ENCODE measurements at places on chromosomes 1 and 21.

DNA sequence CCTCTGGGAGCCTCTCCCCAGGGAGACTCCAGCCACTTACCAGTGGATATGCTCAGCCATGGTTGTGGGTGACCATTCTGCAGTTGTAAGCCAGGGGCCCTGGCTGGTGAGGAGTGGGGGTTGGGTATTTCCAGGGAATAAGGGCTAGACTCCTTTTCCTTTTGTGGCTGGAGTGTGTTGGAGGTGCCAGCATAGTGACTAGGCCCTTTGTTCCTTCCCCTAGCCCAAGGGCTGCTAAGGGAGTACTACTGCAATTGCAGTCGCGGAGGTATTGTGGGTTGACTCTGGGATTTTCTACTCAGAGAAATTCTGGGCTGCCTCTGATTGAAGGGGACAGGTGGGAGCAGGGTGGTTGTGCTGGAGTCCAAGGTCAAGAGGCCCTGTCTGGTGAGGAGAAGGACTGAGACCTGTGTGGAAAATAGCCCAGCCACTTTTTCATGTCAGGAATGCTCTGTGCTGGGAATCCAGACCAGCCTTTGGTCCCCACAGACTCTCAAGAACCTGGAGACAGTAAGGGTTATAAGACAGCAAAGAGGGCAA is 43.1 kb downstream of the MROH9 start:
- DNase-seq = no peak

GRCh38 chr1:181142096-181142958 is 53.8 kb downstream of the IER5 start:
- DNase-seq = peak; percentile 91

DNA sequence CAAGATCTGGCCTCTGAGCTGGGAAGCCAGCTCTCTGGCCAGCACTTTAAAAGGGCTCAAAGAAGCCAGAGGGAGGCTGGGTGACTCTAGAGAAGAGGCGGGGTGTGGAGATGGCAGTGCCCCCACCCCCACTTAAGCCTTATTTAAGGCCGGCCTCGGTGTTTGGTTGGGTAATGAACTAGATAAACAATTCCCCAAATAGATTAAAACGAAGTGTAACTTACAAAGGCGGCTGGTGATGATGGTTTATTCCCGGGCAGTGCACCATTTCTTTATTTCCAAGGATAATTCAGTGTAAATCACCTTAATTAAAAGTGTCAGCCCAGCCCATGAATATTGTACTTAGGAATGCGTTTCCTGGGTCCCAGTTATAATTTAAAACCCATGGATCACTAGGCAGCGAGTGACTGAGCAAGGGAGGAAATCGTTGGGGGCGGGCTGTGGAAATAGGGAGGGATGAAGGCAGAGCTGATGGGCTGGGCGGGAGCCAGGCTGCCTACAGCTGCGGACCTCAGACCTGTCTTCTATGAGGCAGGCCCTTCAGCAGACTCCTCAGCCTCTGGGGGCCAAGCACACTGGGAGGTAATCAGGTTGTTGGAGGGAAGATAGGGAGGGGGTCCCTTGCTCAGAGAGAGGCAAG is 54.9 kb downstream of the TMEM53 start:
- no peak for DNase-seq

DNA sequence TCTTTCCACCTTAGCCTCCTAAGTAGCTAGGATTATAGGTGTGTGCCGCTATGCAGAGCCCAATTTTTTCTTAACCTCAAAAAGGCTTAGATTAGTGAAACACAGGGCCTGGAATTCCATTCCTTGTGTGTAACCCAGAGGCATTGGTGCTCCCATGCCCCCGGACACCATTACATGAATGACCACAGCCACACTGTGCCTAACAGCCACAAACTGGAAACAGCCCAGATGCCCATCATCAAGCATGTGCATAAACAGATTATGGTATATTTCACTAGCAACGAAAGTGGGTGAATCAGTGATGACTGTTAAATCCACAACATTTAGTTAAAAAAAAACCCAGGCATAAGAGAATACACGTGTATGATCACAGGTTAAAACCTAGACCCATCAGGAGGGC is 24.4 kb downstream of the ADAM30 start:
- DNase-seq = no peak

- DNase-seq = no peak
These were observed 100.2 kb downstream of the GTF2B start for GRCh38 chr1:88791192-88791591.

- no peak for DNase-seq
These were observed 91.7 kb upstream of the IVNS1ABP start for GRCh38 chr1:185408700-185409270.

- DNase-seq = no peak
These were observed 42.1 kb upstream of the ARHGEF16 start for GRCh38 chr1:3412376-3412775.

- DNase-seq = no peak
These were observed 49.4 kb downstream of the TBCE start for GRCh38 chr1:235416662-235417049.

- no peak for DNase-seq
These were observed 61.4 kb downstream of the CASZ1 start for GRCh38 chr1:10734962-10735544.

DNA sequence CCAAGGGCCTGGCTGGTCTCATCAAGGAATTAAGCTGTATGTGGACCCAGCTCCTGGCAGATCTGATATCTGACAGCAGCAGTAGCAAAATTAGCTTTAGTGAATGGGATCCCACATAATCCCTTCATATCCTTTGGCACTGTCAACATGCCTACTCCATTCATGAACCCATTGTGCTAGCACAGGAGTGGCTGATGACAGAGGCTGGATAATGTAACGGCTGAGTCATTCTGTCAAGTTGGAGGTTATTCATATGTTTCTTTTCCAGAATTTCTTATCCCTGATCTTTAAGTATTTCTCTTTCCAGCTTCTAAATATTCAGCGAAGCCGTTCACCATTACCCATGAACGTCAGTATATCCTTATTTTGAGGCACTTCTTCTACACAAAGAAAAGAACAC is 84.3 kb downstream of the EXTL2 start:
- no peak for DNase-seq

DNA sequence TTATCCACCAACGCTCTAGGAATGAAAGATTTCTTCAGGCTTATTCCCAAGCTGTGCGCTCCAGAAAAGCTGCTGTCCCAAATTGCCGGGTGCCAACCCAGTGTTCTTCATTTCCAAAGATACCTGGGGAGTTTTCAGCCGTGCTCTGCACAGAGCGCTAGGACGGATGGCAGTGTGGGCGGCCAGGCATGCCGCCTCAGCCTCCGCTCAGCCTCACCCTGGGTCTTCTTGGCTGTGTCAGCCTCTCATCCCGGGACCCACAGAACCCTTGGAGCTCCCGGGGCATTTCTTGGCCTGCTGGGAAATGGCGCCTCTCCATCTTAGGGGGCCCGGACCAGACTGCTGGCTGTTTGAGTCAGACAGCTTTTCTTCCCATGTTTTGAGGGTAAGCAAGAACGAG is 116.9 kb upstream of the SLC25A33 start:
- DNase-seq = no peak

DNA sequence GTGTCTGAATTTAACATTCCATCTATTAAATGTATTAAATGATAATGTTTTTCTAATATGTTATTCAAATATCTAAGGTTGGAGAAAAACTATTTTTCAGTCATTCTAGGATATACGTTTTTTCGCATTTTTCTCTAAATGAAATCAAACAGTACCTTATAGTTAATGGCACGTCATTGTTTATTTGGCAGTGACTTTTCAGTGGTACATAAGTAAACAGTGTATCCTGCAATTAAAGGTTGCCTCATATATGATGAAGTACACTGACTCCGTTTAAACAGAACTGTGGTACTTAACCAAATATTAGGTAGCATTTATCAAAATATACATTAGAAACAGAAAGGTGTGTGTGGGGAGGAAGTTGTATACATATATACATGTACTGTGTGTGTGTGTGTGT is 79.2 kb downstream of the EPS15 start:
- DNase-seq = no peak

DNA sequence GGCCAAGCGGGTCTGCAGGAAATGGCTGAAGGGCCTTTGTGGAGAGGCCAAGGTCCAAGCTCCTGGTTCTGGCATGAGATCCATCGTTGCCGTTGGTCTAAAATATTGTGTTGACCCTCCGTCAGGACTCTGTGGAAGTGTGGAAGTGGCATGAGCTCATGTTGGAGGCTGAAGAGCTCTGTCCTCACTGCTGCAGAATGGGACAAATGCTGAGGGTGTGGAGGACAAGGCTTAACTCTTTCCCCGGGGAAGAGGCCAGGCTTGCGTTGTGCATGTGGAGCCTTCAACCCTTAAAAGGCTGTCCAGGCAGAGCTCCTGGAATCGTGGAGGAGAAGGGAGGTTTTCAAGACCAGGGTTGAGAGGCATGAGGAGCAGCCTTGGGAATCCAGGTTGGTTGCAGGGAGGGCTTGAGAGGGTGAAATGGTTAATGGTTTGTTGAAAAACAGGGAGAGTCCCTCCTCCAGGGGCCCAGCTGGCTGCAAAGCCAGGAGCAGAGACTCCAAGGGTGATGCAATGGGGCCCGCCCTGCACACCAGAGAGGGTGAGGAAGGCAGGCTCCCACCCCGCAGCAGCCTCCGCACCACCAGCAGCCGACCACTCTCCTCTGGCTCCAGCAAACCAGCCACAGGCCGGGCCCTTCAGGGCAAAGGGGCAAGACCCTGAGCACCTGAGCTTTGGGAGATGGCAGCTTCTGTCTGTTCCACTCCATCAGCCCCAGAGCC is 6.7 kb upstream of the AHCYL1 start:
- no peak for DNase-seq

DNA sequence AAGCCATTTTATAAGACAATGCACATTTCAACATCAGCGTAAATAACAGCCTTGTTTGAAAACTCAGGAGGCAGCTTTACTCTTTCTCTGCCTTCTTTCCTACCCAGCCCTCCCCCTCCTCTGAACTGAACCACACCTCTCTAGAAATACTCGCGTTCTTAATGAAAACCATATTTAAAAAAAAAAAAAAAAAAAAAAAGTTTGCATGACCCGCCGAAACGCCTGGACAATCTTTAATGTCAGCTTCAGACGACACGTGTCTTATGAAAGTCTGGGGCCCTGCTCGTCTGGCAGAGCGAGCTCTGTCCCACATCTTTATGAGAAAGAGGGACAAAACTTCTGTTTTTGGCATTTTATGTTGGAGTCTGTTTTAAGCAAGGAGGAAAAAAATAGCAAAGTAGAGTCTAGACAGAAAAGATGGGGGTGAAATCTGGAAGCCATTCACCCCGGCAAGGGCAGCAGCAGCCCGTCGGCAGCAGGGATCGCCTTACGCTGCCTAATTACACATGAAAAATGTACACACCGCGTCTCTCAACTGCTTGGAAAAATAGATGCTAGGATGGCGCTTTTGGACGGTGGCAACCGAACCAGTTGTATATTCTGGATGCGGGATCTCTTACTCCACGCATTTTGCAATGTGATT is 130.4 kb upstream of the ETS2 start:
- DNase-seq = no peak

GRCh38 chr1:223180731-223181321 is 37.8 kb upstream of the TLR5 start:
- DNase-seq = no peak

- no peak for DNase-seq
These were observed 46.0 kb upstream of the SLC19A1 start for GRCh38 chr21:45588086-45588825.

- DNase-seq = no peak
These were observed 133.2 kb upstream of the GRIK3 start for GRCh38 chr1:37167479-37167878.

GRCh38 chr1:224914292-224914900 is 15.1 kb upstream of the DNAH14 start:
- DNase-seq = no peak

DNA sequence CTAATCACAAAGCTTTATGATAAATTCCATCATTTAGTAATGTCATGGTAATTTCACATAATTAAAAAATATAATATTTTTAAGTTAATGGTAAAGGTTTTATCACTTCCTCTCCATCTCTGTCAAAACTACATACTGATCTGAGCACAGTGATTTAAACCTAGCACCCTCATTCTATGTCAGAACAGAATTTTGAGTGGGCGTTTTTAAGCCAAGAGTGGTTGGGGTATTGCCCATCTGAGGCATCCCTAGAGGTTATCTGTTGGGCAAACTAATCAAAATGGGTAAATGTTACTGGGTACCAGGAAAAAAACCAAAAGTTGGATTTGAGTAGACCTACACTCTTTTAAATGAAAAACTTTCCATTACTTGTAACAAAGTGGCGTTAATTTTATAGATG is 100.7 kb upstream of the GFI1 start:
- no peak for DNase-seq

DNA sequence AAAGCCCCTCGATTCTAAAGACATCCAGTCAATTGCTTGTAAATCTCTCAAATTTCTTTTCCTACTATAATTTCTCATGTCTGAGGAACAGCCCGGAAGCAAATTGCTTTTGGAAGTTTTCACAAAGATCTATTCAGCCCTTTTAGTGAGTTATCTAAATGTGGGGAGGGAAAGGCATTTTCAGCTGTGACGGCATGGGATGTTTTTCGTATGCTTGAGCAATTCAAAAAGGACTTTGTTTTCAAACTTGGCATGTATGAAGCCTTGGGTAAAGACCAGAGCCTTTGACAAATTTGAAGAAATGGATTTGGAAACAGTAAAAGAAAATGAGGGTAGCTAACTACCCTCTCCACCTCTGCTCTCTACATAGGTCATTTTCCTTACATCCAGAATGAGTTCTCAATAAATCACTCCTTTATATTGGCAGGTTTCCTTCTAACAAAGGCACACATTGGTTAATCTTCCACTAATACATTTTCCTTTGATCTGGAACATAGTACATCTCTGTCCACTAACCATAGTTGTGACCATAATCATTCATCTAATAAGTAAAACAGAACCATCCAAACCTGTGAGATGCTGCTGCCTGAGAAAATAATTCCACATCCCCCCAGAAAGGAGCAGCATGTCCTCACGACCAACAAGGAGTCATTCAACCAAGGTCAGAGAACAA is 66.1 kb upstream of the ADAM30 start:
- no peak for DNase-seq

DNA sequence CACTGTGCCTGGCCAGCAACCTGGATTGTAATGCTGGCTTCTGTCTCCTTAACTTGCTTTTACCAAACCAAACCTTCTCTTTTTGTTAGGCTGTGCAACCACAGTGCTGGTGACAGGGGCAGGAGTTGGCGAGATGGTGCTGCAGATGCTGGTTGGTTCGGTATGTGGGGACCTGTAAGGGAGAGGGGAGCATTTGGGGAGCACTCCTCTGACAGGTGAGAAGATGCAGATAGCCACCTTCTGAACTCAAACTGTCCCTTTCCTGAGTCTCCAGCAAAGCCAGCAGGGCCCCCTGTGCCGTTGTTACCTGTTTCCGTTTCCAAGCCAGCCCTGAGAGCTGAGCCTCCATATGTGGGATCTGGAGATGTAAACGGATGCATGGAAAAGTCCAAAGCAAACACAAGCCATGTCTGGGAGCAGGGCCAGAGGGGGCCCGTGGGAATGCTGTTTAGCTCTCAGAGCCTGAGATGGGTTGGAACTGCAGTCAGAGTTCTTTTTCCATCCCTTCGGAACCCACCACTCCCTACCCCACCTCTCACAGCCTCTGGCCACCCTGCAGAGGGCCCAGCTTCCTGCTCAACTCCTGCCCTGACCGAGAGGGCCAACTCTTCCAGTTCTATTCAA is 34.0 kb downstream of the ELK4 start:
- no peak for DNase-seq

- no peak for DNase-seq
These were observed 23.7 kb downstream of the PADI3 start for GRCh38 chr1:17272646-17273045.

- DNase-seq = no peak
These were observed 5.4 kb downstream of the OLFML3 start for GRCh38 chr1:113984710-113985109.

All from stimulated activated CD4-positive, alpha-beta T cell treated with anti-CD3 and anti-CD28 coated beads, Interleukin-12 subunit alpha, Interleukin-12 subunit beta, amount 100 ng/mL, for 4 hours (primary cell).